Left forelimb (tissue), 1 donor: ENCODE measurements at places on chromosomes 7 and 10.
A peak's percentile ranks its signal among the peaks of the same experiment; 100 is the strongest.

DNA sequence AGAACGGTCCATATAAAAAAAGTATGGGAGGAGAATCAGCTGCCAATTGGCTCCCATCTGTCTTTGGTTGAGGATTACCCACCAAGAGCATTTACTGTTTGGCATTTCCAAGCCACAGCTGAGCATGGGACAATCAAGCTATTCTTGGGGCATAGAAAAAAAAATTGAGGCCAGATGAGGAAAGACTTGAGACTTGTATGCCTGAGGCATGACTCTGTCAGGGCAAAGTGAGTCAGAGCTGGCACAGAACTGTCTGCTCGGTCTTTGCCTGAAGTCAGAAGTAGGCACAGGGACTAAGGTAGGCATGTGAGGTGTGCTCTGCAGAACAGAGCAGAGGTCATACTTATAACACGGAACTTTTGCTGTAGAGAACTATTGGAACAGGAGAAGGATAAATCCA lies 126.5 kb upstream of the CHRM2 start:
- no peak for DNase-seq

GRCh38 chr10:37289833-37290464 lies 164.6 kb downstream of the ANKRD30A start:
- DNase-seq, result no peak

DNA sequence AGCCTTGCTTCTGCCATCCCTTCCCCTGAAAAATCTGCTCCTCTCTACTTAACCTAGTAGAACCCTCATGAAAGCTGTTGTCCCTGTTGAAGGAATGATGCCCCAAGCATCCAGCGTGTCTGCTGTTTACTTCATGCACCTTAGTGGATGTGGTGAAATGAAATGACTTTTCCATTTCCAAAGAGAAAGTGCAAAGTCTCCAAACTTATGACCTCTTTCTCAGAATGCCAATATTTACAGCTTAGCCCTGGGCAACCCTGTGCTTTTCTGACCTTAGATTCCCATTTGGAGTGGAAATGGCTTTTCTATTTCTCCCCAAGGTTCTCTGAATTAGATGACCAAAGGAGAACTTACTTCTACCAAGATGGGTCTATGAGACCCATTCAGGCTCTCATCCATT lies 256.9 kb downstream of the KCNMA1 start:
- DNase-seq, result no peak

DNA sequence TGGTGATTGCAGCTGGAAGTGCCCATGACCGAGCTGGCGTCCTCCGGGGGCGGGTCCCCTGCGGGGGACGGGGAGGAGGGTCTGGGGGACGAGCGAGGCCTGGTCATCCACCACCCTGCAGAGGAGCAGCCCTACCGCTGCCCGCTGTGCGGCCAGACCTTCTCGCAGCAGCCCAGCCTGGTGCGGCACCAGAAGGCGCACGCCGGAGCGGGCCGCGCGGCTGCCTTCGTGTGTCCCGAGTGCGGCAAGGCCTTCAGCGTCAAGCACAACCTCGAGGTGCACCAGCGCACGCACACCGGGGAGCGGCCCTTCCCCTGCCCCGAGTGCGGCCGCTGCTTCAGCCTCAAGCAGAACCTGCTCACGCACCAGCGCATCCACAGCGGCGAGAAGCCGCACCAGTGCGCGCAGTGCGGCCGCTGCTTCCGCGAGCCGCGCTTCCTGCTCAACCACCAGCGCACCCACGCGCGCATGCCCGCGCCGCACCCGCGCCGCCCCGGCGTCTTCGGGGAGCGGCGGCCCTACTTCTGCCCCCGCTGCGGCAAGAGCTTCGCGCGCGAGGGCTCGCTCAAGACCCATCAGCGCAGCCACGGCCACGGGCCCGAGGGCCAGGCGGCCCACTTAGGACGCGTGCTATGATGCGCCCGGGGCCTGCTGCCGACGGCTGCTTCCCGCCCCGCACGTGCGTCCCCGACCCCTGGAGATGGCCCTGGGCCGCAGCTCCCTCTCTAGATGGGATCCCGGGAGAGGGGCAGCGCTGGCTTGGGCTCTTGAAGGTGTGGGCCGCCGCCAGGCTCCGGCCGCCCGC lies 28.7 kb downstream of the ZNF775 start:
- no peak for DNase-seq

GRCh38 chr10:102814873-102815661 lies 22.1 kb downstream of the CYP17A1 start:
- DNase-seq, result no peak

GRCh38 chr10:75230600-75231038 lies 5.1 kb downstream of the COMTD1 start:
- peak; percentile 83 for DNase-seq

DNA sequence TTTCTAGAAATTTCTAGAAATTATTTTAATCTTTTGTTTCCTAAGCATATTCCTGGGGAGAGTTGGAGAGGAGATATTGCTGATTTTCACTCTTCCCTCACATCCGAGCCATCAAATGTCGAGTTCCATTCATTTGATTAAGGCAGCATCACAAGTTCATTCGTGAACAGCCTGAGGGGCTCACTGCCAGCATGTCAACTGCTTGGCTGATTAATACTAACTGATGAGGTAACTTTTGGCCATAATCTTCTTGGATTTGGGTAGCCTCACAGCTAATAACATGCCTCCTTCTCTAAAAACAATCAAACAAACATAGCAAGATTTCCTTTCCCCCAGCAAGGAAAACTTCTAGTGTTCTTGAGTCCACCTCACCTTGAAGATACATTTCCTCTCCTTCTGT lies 87.1 kb upstream of the AFAP1L2 start:
- DNase-seq, result no peak

GRCh38 chr7:41045556-41046123 lies 657.2 kb downstream of the INHBA start:
- DNase-seq, result no peak
